ENCODE measurements at places on chromosomes 5 and 9.
A peak's percentile ranks its signal among the peaks of the same experiment; 100 is the strongest.

- DNase-seq: no peak
Observed at GRCh38 chr5:75286211-75286773, 49.6 kb upstream of the ANKRD31 start.

GRCh38 chr9:17847908-17848307 lies 269.0 kb downstream of the SH3GL2 start:
- DNase-seq: no peak

- no peak for DNase-seq
Observed at GRCh38 chr5:62322484-62322883, 16.5 kb downstream of the KIF2A start.

DNA sequence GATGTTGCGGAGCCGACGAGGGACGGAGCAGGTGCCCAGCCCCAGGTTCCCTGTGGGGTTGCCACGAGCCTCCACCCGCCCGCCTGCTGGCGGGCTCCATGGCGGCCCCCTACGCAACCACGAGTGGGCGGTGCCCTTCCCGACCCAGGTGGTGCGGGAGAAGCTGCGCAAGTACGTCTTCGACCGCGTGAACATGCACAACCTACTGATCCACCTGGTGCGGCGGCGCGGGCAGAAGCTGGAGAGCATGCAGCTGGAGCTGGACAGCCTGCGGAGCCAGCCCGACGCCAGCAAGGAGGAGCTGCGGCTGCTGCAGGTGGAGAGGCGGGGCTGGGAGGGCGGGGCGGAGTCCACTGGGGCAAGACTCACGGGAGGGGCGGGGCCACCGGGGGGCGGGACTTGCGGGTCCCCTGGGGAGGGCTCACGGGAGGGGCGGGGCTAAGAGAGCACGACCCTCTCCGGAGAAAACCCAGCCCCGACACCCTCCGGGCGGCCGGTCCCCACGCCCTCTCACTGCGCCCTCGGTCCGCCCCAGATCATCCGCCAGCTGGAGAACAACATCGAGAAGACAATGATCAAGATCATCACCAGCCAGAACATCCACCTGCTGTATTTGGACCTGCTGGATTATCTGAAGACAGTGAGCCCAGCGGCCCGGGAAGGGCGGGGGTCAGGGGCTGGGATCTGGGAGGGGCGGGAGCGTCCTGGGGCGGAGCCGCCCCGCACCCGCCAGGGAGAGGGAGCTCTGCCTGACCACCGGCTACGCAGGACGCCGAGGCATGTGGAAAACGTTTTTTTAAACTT lies 3.9 kb downstream of the CCDC183 start:
- peak; percentile 86 for DNase-seq

- DNase-seq: no peak
Observed at GRCh38 chr5:55071413-55071812, 31.0 kb upstream of the GZMA start.

- DNase-seq: no peak
Observed at GRCh38 chr9:96720435-96720834, 57.5 kb downstream of the ZNF510 start.

GRCh38 chr5:142453932-142454331 lies 129.1 kb upstream of the SPRY4 start:
- no peak for DNase-seq

DNA sequence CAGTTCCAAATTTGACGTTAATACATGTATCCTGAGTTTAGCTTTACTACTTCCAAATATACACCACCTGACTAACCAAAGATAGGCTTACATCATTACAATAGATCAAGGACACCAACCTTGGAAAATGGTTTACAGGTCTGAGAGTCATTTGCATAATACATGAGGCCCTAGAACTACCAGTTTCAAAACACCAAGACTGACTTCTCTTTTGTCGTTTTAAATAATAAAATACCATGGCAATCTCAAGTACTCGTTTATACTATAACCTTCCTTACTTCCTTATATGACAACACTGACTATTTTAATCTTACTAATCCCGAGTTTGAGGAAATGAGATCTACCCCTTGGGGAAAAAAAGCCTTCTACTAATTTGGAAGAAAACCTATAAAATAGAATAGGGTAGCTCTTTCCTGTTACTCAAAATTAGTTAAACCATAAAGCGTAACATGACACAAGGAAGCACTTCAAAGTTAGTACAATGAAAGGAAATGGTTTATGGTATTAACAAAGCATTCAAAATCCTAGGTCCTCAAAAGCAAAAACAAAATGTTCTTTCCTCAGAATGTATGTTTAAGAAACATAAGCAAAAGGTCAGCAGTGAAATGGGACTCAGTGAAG lies 42.1 kb downstream of the UBQLN1 start:
- DNase-seq: no peak

DNA sequence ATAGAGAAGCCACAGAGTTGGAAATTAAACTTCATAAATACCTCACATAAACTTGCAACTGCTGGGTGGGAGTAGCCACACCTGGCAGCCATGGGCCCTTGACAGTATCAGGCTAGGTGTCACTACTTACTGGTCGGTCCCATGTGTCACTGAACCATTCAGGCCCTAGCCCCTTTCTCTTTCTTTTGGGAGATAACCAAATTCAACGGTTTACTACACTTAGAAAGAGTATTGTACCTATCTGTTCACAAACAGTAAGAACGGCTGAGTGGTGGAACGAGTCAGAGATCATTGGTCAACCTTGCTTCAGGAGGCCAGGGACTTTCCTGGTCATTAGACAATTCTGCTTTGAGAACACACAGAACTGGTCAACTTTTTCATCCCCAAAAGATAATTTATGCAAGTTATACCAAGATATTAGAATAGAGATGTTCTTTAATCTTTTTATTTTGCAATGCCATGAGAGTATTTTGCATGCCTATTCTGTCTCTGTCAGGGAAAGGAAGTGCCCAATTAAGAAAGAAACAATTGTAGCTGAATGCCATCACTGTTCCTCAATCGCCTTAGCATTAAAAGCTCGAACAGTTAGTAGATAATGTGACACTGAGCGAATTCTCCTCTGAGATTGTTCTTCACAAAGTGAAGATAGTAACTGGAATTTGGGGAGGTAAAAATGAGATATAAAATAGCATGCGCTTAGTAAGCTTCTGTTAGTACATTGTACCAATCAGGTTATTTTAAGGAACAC lies 50.9 kb downstream of the GOLPH3 start:
- no peak for DNase-seq

DNA sequence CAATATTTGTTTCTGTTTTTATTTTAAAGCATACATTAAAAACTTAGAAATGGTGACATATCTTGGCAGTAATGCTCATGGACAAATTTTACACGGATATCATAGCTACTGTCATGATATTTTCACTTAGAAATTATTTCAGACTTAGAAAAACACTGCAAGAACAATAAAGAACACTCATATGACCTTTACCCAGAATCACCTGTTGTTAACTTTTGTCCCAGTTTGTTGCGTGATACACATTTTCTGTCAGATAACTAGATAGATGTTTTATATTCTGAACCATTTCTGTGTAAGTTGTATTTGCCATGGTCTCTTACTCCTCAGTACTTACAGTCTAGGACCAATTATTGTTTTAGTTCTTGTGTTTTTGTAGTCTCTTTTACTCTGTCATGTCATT lies 3.6 kb upstream of the LRRC70 start:
- DNase-seq: no peak

DNA sequence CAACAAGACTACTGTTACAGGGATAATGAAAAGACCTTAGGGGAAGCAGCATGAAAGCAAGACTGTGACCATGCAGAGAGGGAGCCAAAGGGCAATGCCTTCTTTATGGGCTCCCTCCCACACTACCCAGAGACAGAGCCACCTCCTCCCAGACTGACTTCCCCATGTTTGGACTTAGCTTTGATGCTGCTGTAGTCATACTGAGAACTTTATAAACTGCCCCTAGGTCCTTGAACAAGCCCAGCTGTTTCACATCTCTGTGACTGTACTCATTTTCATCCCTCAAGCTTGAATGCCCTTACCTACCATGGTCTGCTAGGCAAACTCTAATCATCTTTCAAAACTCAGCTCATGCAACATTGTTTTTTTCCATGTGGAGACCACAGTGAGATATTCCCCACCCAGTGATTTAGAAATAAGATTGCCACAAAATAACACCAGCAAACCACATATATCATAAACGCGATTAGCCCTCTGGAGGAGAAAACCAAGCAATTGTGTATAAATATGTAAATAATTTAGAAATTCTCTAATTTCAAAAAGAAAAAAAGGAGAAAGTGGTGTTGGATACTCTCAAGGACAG lies 23.4 kb upstream of the FAM169A start:
- no peak for DNase-seq

DNA sequence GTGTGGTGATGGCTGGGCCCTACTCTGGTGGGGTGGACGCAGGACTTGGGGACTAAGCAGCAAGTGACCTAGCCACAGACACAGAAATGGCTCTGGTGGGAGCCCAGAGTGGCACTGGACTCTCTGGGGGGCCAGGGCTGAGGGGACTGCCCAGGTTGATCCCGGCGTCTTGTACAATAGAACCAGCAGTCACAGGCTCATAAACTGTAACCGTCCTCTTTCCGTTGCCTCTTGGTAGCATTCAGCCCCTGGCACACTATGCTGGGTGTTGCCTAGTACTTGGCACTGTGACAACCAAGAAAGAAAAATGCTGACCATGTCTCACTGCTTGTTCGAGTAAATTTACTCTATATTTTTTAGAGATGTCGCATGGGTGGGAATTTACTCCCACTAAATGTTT lies 80.5 kb downstream of the DAB2IP start:
- no peak for DNase-seq

GRCh38 chr9:97908705-97909104 lies 13.6 kb downstream of the TRMO start:
- DNase-seq: no peak

DNA sequence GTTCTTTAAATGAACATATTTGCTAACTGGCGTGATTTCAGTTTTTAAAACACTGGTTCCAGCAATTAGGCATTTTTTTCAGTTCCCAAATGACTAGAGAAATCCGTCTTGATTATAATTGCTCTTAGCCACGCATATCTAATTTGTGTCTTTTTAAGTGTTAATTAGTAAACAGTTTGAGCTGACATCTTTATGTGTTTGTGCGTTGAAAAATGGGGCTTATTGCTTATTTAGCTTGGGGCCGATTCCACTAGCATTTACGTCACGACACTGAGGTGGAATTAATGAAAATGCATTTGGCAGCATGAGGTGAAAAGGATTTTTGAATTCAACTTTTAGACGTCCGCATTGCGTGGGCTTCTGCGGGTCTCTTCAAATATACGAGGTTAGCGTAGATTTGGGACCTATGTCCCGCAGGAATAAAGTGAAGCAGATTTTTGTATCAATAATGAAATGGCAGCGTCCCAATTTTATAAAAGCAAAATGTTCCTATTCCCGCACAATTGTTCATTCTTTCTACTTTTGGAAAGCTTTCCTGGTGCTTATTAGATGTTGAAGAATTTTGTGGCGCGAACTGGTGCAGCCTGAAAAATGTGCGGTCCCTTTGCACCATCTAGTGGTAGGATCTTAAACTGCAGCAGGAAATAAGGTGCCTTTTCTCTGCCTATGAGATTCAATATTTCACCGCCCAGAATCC lies 122.7 kb upstream of the LMX1B start:
- DNase-seq: no peak

GRCh38 chr5:163434401-163434866 lies 3.0 kb upstream of the CCNG1 start:
- DNase-seq: no peak

All from activated CD4-positive, CD25-positive, alpha-beta regulatory T cell (primary cell).